Cardiac septum (tissue), 1 donor: ENCODE measurements at places on chromosomes 11 and 22. TPM values are rescaled to one million over a fixed set of nuclear protein-coding genes. Genes with fewer than 3 reads are reported as not detected.

GRCh38 chr11:132578580-132578979 lies 953.7 kb downstream of the OPCML start:
- DNase-seq: no peak

DNA sequence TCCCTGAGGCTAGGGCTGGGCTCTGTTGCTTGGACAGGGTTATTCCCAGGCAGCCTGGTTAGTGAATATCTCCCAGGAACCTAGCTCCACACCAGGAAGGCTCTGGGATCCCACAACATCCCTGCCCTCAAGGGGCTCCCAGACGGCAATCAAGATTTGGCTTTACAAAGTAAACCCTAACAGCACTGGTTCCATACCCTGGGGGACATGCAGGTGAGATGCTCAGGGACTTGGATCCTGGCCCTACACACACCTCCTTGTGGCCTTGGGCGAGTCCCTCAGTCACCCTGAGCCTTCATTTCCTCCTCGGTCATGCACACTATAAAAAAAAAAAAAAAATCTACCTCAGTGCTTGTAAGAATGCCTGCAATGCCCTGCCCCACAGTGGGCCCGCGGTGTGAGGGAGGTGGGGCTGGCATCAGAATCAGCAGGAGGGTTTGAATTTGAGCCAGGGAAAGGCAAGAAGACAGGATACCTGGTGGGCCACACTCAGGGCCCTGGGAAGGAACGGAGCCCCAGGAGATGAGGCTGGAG lies 86.3 kb downstream of the MORC2 start:
- no peak for DNase-seq

DNA sequence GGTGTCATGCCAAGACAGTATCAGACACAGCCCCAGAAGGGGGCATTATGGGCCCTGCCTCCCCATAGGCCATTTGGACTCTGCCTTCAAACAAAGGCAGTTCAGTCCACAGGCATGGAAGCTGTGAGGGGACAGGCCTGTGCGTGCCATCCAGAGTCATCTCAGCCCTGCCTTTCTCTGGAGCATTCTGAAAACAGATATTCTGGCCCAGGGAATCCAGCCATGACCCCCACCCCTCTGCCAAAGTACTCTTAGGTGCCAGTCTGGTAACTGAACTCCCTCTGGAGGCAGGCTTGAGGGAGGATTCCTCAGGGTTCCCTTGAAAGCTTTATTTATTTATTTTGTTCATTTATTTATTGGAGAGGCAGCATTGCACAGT lies 14.6 kb downstream of the IL10RA start:
- DNase-seq: no peak

GRCh38 chr11:103043826-103044678 lies 47.9 kb downstream of the DCUN1D5 start:
- DNase-seq: no peak

The MRGPRX4 gene
- total RNA-seq: not detected

The OPCML gene
- total RNA-seq: 0.27 TPM

DNA sequence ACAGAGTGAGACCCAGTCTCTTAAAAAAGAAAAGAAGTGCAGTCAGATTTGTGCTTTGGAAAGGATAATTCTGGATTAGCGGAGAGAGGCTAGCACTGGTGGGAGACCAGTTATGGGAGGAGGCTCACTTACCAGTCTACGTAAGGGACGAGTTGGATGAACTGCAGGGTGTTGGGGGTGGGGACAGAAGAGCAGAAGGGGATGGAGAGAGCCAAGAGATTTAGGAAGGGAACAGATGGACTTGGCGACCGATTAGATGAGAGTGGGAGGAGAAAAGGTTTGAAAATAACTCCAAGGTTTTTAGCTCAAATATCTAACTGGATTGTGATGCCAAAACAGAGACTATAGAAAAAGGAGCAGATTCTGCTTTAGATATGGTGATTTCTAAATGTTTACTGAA lies 81.4 kb downstream of the SFI1 start:
- DNase-seq: no peak

- DNase-seq: no peak
These were observed 49.1 kb upstream of the A4GALT start for GRCh38 chr22:42769574-42770447.

The C22orf42 gene
- not detected for total RNA-seq

The MMP27 gene
- total RNA-seq: not detected

GRCh38 chr22:22386602-22387385 lies 121.7 kb downstream of the ZNF280B start:
- no peak for DNase-seq

DNA sequence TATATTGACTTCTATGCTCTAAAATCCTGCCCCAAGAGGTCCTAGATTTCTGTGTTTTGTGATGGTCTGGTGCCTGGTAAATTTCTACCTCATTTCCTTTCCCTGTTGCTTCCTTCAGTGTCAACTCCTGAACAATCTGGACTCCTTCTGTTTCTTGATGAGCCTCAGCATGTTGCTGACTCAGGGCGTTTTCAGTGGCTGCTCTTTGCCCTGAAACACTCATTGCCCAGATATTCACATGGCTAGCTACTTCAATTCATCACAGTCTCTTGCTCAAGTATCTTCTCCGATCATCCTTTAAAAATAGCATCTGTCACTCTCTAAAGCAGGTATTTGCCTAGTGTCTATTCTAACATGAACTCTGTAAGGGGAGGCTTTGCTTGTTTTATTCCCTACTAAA lies 526.3 kb upstream of the RAG2 start:
- no peak for DNase-seq

DNA sequence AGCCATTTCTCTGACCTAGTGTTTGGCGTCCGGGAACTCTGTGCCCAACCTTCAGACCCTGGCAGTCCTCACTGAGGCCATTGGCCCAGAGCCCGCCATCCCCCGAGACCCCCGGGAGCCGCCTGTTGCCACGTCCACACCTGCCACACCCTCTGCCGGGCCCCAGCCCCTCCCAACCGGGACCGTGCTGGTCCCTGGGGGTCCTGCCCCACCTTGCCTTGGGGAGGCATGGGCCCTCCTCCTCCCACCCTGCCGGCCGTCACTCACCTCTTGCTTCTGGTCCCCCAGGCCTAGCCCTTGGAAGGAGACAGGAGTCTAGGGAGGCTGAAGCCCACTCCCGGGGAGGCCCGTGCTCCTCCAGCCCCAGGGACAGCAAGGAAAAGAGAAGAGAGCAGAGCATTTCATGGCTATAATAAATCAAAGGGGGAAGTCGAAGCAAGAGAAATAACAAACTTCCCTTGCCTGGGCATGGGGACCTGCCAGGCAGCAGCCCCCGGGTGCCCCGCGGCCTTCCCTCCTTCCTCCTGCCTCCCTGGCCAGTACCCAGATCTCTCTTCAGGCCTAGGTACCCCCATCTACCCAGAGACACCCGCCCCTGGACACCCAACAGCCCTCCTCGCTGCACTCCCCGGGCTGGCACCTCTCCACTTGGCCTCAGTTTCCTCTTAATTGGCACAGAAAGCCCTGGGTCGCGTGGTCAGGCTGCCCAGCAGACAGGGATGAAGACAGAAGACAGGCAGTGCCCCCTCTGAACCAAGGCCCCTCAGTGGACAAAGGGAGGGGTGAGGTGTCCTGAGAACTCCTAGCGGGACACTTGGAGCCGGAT lies 13.0 kb upstream of the SLC39A13 start:
- DNase-seq: no peak

The PTPRCAP gene
- total RNA-seq: 0.40 TPM

The PATE4 gene
- total RNA-seq: not detected

The DRICH1 gene
- total RNA-seq: not detected

GRCh38 chr11:58980159-58980843 lies 41.0 kb downstream of the GLYATL1 start:
- no peak for DNase-seq

GRCh38 chr22:21778705-21779363 lies 43.2 kb upstream of the YPEL1 start:
- no peak for DNase-seq

DNA sequence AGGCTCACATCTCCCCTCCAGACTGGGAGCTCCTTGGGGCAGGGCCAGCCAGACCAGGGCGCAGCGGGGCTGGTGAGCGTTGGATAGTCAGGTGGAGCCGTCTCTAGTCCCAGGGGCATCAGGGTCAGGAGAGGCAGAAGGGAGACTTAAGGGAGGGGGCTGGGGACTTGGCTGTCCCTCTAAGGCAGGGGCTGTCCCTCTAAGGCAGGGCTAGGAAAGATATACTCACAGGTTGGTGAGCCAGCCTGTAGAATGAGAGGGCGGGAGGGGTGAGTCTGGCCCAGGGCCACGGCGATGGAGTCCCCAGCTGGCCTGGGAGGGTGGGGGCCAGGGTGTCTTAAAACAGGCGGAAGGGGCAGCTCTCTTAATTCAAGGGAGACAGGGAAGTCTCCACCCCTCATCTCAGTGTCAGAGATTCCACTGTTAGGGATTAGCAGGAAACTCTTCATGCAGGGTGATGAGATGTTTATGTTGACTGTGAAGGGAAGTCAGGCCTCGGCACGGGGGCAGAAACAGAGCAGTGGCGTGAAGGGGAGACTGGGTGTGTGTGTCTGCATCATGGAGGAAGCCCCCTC lies 11.3 kb downstream of the P2RY2 start:
- no peak for DNase-seq

The PATE2 gene
- not detected for total RNA-seq

DNA sequence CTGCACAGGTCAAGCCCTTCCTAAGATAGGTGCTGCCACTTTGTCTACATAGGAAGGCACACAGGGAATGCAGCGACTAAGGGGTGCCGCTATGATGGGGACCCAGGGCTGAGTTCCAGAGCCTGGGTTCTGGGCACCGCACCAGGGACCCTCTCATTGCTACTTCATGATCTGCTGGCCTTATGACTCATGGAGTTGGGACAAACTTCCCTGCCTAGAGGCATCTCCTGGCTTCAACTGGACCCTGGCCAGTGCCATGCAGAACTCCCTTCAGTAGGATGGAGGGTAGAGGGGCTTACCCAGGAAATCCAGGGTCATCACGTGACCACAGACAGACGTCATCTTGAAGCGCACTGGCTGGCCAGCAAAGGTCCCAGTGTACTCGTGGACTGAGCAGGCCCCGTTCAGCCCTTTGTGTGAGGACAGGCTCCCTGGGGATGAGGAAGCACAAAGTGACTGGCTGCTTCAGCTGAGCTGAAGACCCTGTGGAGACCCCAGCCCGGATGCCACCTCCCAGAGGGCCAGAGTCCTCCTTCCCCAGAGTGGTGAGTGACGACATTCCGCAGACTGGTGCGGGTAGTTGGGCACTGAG lies 8.4 kb downstream of the TOP3B start:
- DNase-seq: no peak

DNA sequence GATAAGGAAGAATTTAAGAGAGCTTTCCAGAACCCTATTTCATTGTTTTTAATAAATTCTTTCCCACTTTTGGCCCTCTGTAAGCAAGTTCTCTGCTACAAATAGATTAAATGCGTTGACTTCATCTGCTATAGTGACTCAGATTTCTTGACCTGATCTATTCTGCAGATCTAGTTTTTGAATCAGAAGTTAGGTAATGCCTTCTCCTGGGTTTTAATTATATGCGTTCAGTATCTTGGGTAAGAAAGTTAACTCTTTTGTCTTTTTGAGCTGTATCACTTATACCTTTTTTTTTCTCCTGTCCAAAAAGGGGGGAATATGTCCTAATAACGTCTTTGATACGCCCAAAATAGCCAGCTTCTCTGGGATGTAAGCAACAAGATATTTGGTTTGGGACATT lies 2.4 kb upstream of the HEPHL1 start:
- DNase-seq: no peak

GRCh38 chr11:86099874-86100273 lies 31.0 kb upstream of the PICALM start:
- no peak for DNase-seq

- no peak for DNase-seq
These were observed 558.5 kb downstream of the MN1 start for GRCh38 chr22:27242917-27243589.

- DNase-seq: no peak
These were observed 41.6 kb downstream of the C11orf71 start for GRCh38 chr11:114358716-114359115.

- no peak for DNase-seq
These were observed 32.8 kb downstream of the PARVA start for GRCh38 chr11:12410006-12410728.

- DNase-seq: no peak
These were observed 9.2 kb downstream of the RRP8 start for GRCh38 chr11:6594142-6594768.

The AASDHPPT gene
- 31.8 TPM for total RNA-seq

GRCh38 chr11:32172848-32173834 lies 82.3 kb downstream of the RCN1 start:
- peak; percentile 80 for DNase-seq

DNA sequence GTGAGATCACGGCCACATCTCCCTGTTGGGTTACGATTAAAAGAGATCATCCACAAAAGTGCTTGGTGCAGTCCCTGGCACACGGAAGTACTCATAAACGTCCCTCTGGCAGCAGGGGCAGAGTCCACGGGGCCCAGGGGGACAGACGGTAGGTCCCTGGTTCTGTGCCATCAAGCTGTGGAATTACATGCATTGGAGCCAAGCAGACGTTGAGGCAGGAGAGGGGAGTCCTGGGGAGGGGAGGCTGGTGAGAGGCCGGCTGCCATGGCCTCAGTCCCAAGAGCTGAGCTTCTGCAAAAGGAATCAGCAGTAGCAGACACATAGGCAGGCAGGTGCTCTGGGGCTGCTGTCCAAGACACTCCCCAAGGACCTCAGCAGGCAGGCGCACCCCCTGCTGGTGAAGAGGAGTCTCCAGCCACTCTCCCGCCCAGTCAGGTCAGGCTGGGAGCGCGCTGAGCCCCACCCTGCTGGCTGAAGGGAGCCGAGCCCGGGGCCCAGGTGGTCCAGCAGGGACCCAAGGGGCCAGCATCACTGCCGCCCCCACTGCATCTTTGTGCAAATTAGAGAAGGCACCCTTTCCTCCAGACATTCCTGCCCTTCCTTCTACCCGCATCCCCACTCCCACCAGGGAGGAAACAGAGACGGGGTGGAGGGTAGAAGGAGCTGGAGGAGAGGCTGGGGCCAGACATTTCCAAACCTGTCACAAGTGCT lies 7.6 kb upstream of the KCTD17 start:
- DNase-seq: peak; percentile 82

GRCh38 chr22:26251869-26252268 lies 82.6 kb downstream of the SEZ6L start:
- no peak for DNase-seq

DNA sequence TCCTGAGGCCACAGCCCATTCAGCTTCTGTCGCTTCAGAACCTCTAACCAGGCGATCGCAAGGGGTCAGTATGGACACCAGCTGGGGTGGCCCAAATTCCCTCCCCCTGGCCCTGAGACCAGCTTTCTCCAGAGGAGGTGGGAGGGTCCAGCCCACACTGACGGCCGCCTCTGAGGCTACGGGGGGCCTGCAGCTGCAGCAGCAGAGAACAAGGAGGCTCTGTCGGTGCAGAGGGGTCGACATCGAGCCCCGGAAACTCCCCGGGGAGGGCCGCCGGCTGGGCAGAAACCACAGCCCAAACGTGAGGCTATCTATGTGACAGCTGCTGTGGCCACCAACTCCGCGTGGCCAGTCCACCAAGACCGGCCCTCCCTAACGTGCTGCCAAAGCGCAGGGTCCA lies 40.8 kb downstream of the ELFN2 start:
- DNase-seq: no peak

- no peak for DNase-seq
These were observed 13.5 kb upstream of the B3GNT6 start for GRCh38 chr11:77020734-77021133.

GRCh38 chr11:117973503-117973860 lies 12.7 kb upstream of the IL10RA start:
- DNase-seq: no peak
